Activated naive CD4-positive, alpha-beta T cell treated with anti-CD3 and anti-CD28 coated beads for 36 hours (primary cell): ENCODE measurements at places on chromosomes 5 and 9. TPM values are rescaled to one million over a fixed set of nuclear protein-coding genes. Genes with fewer than 3 reads are reported as not detected.

Gene AGXT2
- total RNA-seq = not detected

Gene EQTN
- not detected for total RNA-seq

Gene FAM200C
- 0.93 TPM for total RNA-seq

Gene PKD2L2
- total RNA-seq = not detected

Gene EGFLAM
- not detected for total RNA-seq

Gene ANKRD34B
- not detected for total RNA-seq

Gene CXCL14
- not detected for total RNA-seq

Gene MYO10
- total RNA-seq = 0.05 TPM

Gene OR5C1
- total RNA-seq = not detected

Gene PFDN1
- 50.6 TPM for total RNA-seq

Gene ZCCHC9
- 31.8 TPM for total RNA-seq

Gene PAEP
- not detected for total RNA-seq

GRCh38 chr9:133132174-133132573, 11.1 kb upstream of the RALGDS start:
- DNase-seq = no peak

DNA sequence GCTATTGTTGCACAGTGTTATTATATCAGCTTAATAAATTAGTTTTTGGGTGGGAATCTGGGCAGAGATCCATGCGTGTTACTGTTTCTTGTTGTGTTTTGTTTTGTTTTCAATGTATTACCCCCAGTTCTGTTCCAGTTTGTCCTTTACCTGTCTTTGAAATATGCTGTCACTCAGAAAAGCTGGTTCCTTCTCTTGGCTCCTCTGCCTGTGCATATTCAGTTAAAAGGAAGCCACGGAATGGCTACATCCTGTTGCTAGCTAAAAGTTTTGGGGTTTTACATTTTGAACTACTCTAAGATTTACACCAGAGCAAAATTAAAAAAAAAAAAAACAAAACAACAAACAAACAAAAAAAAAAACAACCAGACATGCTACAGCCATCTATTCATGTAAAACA, 374.9 kb upstream of the RORB start:
- no peak for DNase-seq

DNA sequence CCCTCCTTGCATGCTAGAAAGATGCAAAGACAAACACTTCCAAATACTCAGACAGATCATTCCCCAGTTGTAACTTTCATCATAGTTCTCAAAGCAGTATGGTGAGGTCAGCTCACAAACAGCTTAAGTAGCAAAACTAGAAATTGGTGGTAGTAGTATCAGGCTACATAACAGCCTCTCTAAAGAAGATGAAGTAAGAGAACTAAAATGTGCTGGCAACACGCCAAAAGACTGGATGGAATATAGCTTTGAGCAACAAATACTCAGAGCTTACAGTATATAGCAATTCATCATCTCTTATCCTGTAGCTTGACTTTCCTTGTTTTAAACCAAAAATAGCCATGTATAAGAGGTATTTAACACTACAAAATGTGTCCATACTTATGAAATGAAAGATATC, 7.5 kb downstream of the PFDN1 start:
- peak; percentile 54 for DNase-seq

GRCh38 chr5:129173771-129174170, 79.2 kb downstream of the ISOC1 start:
- no peak for DNase-seq

GRCh38 chr9:99822109-99822805, 572 bp downstream of the NR4A3 start:
- DNase-seq = peak; percentile 63

DNA sequence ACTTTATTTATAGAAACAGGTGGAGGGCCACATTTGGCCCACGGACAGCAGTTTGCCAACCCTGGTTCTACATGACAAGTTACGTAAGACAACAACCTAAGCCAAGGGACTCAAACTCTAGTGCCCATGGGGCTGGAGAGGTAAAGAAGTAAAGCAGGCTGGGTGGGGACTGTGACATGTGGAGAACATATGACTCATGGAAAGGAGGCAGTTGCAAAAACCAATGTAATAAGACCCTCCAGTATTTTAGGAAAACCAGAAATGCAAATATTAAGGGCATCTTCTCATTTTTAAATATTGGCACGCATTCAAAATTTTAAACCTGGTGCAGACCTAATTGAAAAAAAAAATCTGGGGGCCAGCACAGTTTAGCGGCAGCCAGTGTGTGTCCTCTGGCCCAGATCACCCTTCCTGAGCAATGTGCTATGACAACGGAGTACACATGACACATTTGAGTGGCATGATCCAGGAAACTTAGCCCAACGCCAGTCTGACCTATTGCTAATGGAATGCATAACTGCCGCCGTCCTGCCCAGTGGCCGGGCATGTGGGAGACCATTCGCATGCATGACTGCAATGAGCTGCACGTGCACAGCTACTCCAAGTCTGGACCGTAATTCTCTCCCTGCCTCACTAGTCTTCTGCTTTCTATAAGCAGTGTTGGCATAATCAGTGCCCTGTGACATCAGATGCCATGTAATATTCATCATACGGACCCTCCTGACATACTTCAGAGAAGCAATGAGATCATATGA, 97.2 kb downstream of the SH3TC2 start:
- DNase-seq = no peak

- no peak for DNase-seq
These were observed 229.7 kb downstream of the MRPS30 start for GRCh38 chr5:45038366-45038987.

DNA sequence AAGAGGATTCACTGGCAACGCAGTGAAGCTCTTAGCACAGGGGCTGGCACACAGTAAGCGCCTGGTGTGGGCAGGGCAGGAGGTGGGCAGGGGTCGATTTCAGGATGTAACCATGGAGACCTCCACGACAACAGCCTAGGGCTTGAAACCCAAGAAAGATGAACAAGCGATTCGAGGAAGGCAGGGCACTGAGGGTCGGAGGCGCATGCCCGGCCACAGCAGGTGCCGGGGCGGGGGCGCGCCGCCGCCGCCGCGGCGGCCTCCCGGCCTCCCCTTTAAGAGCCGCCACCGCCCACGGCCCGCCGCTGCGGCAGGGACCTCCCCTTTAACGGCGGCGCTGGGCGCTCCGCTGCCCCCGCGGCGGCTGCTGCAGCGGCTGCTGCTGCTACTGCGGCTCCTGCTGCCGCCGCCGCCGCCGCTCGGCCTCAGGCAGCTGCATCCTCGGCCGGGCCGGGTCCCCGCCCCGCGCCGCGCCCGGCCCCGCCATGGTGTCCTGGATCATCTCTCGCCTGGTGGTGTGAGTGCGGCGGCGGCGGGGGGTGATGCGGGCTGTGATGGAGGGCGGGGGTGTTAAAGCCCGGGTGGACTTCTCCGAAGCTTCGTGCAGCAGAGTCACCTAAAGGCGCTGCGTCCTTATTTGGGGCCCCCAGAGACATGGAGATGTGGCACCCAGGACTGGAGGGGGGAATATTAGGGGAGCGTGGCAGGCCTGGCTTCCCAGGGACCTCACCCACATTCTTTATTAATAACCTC, at the start of gene REEP2:
Gene REEP2 (plus strand): TSS at position 334 of the 753 bp plus-strand sequence. CDS start 152 bp downstream, at position 486.
- DNase-seq = peak; percentile 62

DNA sequence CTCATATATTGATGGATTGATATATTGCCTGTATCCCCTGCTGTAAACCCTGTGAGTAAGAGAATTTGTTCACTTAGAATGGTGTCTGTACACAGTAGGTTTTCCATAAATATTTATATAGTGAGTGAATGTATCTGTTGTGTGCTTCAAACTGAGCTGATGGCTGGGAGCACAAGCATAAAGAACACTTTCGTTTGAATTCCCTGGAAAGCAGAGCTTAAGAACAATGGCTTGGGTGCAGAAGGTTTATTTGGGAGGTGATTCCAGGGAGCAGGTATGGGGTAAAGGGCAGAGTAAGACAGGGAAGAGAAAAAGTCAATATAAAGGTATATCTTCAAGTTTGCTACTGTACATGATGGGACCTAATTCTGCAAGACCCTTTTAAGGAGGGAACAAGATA, 190.9 kb upstream of the TRIM32 start:
- no peak for DNase-seq

GRCh38 chr9:71253011-71253410, 131.6 kb upstream of the TRPM3 start:
- DNase-seq = no peak

GRCh38 chr9:7104625-7105024, 346.9 kb downstream of the KDM4C start:
- DNase-seq = no peak

DNA sequence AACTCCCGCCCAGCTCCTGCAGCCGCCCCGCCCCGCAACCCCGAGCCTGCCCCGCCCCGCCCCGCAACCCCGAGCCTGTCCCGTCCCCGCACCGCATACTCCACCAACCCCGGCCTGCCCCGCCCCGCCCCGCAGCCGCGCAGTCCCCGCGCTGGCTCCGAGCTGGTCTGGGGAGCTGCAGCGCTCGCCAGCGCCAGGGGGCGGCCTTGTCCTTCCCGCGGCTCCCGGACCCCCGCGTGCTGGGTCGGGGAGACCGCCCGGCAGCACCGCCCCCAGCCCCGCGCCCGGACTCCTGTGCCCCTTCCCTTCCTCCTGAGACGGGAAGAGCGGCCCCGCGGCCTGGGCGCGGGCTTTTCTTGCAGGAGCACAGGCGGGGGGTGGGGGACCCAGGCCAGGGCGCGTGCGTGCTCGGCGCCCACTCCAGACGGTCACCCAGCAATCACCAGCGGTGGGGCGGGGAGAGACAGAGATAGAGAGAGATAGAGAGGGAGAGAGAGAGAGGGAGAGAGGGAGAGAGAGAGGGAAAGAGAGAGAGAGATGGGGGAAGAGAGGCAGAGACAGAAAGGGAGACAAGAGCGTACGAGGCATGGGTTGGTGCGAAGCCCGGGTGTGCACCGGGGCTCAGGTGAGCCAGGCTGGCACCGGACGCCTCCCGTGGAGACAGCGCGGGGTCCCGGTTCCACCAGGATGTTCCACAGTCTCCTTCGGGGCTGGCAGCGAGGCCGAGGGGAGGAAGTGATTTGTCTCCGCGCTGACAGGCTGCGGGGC, 14.7 kb upstream of the TMEM250 start:
- DNase-seq = peak; percentile 41

DNA sequence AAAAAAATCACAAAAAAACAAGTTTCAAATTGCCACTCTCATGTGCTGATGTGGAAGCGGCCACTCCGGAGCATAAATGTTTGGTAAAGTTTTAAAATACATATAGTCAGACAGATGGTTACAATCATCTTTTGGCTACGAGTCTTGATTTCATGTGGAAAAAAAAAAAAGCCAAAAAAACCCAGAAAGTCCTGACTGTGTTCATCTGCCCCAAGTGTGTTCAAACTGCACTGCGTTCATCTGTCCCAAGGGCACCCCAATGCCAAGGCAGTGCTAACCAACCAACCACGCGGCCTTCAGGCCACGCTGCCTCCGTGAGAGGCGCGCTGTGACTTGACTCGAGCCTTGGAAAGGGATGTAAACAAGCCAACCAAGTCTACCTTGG, 127.1 kb downstream of the MYO10 start:
- no peak for DNase-seq
